HuH-7.5 (cell line): ENCODE measurements at places on chromosomes 2 and 18.

DNA sequence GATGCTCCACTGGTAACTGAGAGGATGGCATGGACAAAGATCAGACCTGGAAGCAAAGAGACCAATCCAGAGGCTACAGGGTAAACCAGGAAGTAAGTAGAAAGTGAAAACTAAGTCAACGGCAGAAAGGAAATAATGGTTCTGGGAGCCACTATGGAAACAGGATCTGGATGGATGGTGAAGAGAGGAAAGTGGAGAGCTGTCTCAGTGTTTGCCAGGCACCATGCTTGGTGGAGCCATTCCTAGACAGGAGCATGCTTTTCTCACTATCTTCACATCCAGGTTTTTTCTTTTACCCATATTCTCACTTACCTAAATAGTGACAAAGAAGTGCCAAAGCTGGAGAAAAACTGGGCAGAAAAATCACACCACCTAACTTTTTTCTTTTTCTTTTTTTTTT lies 22.2 kb downstream of the ZNF521 start:
- no peak for DNase-seq

DNA sequence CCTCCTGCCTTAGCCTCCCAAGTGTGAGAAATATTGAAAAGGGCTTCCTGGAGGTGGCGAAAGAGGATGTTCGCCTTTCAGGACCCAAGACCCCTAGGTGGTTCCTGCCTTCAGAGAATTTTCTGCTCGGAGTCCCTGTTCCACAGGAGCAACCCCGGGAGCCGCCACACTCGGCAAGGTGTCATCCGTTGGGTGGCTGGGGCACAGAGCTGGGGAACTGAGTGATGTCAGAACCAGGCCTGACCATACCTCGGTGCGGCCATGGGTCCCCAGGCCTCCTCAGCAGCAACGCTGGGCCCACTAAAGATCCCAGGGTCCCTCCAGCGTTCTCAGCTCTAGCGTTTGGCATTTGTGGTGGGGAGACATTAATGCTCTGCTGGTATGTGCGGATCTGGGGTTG lies 23.7 kb upstream of the TAF1B start:
- no peak for DNase-seq

GRCh38 chr2:238947243-238947760 lies 99.4 kb downstream of the TWIST2 start:
- DNase-seq: no peak

GRCh38 chr2:187586011-187586641 lies 31.9 kb upstream of the TFPI start:
- DNase-seq: no peak

DNA sequence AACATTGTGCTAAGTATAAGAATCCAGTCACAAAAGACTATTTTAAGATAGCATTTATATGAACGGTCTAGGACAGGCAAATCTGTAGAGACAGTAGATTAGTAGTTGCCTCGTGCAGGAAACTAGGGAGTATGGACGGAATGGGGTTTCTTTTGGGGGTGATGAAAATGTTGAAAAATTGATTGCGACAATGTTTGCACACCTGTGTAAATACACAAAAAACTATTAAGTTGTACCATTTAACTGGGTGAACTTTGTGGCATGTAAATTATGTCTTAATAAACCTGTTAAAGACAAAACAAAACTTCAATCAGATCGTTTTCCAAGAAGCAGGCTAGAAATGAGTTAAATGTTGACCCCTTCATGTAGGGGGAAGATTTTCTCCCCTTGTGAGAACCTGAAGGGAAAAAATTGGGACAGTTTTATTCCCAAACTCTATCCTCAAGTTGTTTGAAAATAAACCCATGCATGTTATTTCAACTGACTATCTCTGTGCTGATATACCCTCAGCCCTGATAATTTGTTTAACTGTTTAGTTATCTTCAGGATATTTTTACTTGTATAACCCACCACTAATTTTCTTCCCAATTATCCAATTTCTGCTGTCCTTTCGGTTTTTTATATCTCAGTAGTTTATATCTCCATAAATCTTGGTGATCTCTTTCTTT lies 87.2 kb downstream of the CAMKMT start:
- DNase-seq: no peak

DNA sequence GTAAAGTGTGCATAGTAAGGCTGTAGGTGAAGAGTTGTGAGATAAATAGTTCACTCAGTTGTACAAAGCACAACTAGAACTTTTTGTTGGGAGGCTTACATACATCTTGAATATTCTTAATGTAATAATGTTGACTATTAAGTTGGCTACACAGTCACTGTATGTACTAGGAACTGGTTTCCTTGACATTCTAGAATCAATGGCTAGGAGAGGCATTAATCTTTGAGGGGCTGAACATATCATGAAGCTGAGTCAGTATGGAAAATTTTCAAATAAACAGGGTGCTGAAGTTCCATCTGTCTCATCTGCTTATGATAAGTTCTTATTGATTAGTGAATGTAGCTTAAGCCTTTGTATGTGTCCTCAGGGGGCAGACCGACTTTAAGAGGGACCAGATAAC lies 23.4 kb downstream of the METTL21A start:
- no peak for DNase-seq

DNA sequence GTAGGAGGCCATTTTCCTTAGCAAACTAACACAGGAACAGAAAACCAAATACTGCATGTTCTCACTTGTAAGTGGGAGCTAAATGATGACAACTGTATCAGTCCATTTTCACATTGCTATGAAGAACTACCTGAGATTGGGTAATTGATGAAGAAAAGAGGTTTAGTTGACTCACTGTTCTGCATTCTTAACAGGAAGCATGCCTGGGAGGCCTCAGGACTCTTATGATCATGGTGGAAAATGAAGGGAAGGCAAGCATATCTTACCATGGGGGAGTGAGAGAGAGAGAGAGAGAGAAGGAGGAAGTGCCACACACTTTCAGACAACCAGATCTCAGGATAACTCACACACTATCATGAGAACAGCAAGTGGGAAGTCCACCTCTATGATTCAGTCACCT lies 105.3 kb downstream of the PARD3B start:
- no peak for DNase-seq

- DNase-seq: no peak
Measured at GRCh38 chr2:104854498-104855220, 744 bp downstream of the POU3F3 start.

DNA sequence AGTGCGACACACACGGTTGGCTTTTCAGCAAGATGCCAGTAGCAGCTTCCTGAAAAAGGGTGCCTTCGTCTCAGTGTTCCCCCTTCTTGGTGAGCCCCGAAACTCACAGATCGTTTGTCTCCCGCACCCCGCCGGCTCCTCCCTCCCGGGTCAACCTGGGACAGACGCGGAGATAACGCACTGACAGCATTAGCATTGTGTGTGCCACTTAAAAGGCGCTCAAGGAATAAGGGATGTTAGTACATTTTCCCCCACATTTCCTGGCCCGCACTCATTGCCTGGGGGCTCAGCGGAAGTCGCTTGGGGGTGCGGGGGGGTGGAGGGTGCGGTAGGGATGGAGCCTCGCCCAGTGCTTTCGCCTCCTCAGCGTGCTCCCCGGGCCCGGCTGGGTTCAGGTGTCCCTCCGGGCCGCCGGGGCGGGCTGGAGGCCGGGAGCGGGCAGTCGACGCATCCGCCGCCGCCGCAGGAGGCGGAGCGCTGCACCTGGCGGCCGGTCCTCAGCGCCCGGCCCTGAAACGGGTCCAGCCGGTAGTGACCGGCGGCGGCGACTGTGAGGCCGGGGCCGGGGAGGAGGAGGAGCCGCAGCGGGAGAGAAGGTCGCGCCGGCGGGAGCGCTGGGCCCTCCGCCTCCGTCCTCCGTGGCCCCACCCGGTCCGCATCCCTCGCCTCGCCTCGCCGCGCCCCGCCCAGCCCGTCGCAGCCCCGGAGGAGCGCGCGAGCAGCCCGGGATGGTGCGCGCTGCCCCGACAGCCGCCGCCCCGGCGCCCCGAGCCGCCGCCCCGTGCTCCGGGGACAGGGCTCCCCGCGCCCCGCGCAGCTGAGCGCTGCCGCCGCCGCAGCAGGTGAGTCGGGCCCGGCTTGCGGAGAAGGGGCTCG lies at the start of gene MFSD6:
MFSD6 (plus strand) TSS at position 694 of the 876 bp plus-strand sequence. CDS start 27,675 bp downstream, outside the sequence.
- peak; percentile 47 for DNase-seq

DNA sequence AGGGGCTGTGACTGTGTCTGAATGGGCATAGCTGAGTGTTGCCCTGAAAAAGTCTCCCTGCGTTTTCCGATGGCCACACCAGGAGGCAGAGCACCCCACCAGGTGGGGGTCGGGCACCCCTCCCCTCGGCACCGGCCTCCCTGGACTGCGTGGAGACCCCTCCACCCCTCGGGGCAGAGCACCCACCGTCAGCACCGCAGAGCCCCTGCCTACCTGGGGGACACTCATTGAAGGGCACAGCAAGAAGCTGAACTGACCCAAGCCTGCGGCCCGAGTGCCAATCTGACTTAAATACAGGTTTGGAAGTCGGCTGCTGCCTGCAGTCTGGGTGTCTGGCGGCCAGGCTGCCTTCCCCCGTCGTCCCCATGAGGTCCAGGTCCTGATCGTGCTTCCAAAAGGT lies 69.9 kb downstream of the KCNG2 start:
- DNase-seq: no peak

DNA sequence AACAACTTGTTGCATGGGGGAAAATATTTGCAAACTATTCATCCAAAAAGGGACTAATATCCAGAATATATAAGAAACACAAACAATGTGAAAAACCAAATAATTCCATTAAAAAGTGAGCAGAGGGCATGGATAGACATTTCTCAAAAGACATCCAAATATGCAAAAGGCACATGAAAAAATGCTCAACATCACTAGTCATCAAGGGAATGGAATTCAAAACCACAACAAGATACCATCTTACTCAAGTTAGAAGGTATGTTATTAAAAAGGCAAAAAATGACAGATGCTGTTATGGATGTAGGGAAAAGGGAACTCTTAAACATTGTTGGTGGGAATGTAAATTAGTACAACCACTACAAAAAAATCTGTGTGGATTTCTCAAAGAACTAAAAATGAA lies 396.5 kb downstream of the CCDC85A start:
- DNase-seq: no peak
